ENCODE measurements at places on chromosomes 2 and 18.

DNA sequence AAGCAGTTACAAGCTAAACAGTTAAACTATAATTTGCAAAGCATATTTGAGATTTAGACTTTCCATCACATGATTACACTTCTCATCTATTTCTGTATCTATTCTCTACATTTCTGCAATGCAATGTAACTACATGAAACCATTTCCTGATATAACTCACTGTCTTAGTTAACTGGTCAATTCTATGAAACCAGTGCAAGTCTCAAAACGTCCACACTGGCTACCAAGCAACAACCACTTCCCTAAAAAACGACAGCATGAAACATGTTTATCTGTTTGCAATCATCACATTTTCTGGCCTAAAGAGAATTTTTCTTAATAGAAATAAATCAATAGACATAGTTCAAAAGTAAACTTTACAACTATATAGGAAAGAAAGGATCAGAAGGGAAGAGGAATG lies 17.4 kb downstream of the FECH start:
- DNase-seq, result no peak

GRCh38 chr2:71788186-71788525 lies 334.8 kb downstream of the DYSF start:
- no peak for DNase-seq

GRCh38 chr2:241966647-241967466 lies 97.3 kb downstream of the RTP5 start:
- DNase-seq, result no peak

DNA sequence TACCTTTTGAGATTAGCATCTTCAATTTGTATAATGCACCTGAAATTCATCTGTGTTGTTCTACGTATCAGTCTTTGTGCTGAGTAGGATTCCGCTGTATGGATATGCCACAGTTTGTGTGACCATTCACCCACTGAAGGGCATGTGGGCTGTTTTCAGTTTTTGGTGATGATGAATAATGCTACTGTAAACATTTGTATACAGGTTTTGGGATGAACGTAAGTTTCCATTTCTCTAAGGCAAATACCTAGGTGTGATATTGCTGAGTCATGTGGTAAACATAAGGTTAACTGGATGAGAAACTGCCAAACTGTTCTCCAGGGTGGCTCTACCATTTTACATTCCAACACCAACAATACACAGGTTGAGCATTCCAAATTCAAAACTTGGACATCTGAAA lies 35.1 kb downstream of the CABYR start:
- DNase-seq, result no peak

- DNase-seq, result no peak
Measured at GRCh38 chr18:46237891-46238290, 133.7 kb downstream of the HAUS1 start.

GRCh38 chr18:70296781-70297180 lies 7.9 kb downstream of the SOCS6 start:
- DNase-seq, result no peak

DNA sequence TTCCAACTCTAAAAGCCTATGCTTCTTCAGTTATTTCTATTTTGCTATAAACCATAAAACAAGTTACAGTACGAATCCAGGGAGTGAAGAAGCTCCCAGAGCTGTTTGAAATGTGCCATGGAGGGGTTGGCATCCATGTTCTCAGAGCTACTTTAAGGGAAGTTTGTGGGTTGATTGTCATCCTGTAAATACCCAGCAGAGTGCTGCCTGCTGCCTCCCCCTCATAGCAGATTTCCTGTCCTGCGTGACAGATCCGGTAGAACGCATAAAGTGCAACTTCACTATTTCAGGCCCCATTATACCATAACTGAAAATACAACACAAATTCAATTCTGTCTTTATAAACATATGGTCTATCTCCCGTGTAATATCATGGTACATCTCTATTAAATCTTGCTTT lies 114.4 kb downstream of the CTNNA2 start:
- DNase-seq, result no peak

- no peak for DNase-seq
Measured at GRCh38 chr18:79569720-79570119, 109.9 kb upstream of the CTDP1 start.
